ENCODE measurements at places on chromosomes 4 and X.
A peak's percentile ranks its signal among the peaks of the same experiment; 100 is the strongest.

- peak; percentile 77 for DNase-seq
Measured at GRCh38 chr4:147768113-147768512, 36.2 kb downstream of the ARHGAP10 start.

- DNase-seq, result no peak
Measured at GRCh38 chr4:13530823-13531624, 13.3 kb downstream of the NKX3-2 start.

DNA sequence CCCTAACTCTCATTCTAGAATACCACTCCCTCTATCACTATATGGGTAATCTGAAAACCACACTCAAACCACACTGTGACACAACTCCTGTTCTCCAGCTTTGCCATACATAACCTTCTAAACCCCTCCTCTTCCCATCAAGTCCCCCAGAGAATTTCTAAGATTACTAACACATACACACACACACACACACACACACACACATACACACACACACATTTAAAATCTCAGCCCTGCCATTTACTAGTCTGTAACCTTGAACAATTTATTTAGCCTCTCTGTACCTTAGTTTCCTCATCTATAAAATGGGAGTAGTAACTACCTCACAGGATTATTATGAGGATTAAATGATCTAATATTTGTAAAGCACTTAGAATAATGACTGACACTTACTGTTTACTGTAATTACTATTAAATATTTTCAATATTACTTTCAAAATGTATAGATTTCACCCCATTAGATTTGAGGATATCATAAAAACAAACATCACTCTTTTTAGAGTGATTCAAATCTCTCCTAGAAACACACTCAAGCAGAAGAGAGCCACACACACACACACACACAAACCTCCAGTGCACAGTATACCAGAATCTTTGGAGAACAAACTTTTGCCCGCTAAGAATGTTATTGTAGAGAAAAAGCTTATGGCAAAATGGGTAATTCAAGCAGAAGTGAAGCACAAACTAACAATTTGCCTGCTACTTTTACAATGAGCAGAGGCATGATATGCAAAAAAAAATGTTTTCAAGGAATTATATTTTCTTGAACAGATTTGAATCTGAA lies 3.8 kb downstream of the ANKRD50 start:
- no peak for DNase-seq

GRCh38 chrX:136858007-136858756 lies 22.3 kb downstream of the RBMX start:
- no peak for DNase-seq

GRCh38 chr4:62490635-62491034 lies 1290.5 kb downstream of the ADGRL3 start:
- no peak for DNase-seq

Measured in adipocyte (in vitro differentiated cells).